ENCODE measurements at places on chromosomes 12 and 14. TPM values are rescaled to one million over a fixed set of nuclear protein-coding genes. Genes with fewer than 3 reads are reported as not detected.

GRCh38 chr12:236445-236844, 22.5 kb upstream of the SLC6A12 start:
- H3K27ac ChIP-seq: peak overlapping the region; percentile 62
- H3K27me3 ChIP-seq: no peaks in the 10 kb centered on the region
- peak; percentile 23 for DNase-seq
- peak overlapping the region; percentile 53 for H3K4me3 ChIP-seq

GRCh38 chr12:122166422-122167349, 7.3 kb downstream of the IL31 start:
- H3K27ac ChIP-seq: no peak overlapping the region
- H3K36me3 ChIP-seq: no peaks in the 10 kb centered on the region
- no peaks in the 10 kb centered on the region for H3K4me1 ChIP-seq
- H3K4me3 ChIP-seq: no peak overlapping the region

DNA sequence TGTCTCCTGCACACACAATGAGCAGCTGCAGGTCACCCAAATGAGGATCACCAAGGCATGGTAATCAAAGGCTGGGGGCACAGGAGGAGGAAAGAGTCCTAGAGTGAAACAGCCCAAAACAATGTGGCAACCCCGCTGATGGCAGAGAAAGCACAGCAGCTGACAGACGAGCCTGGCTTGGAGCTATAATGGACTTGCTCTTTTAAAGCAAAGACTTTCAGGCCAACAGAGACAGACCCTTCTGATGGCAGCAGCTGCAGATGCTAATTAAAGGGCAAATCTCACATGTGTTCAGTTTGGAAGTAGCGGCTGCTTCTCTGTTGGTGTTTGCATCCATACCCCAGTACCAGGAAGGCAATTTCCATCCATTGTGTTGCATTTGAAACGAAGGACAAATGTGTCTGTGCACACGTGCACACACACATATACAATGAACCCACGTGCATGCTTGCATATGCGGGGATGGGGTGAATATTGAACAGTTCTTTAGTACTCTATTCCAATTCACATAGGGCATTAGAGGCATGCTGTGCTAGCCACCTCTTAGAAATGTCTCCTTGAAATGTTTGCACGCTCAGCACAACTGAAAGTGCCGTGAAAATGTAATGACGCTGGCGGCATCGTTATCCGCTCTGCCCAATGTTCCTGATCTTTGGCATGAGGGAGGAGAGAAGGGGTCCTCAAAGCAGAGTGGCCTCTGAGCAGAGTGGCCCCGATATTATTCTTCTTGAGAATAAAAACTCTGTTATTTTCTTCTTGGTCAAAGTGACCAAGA, 38.1 kb downstream of the CIT start:
- no peak overlapping the region for H3K4me3 ChIP-seq
- H3K27ac ChIP-seq: no peak overlapping the region
- no peaks in the 10 kb centered on the region for H3K27me3 ChIP-seq
- DNase-seq: no peak

GRCh38 chr14:74546416-74546815, 52.9 kb downstream of the ISCA2 start:
- no peaks in the 10 kb centered on the region for H3K36me3 ChIP-seq
- H3K27me3 ChIP-seq: no peaks in the 10 kb centered on the region
- H3K4me1 ChIP-seq: no peaks in the 10 kb centered on the region
- no peak for DNase-seq
- no peak overlapping the region for H3K27ac ChIP-seq

DNA sequence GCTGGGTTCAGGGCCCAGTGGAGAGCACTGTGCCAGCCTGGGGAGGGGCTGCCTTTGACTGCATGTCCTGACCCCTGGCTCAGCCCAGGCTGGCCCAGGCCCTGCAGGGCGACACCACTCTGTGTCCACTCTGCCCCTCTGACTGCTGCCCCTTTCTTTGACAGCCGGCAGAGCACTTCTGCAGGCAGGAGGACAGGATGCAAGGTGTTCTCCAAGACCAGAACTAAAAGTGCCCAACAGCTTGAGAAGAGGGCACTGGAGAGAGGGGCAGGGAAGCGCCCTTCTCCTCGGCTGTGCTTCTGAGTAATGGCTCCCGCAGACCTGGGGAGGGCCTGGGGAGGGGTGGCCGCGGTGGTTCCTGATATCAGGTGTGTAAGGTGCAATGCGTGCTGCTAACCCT, 72.7 kb downstream of the WDR20 start:
- no peak for DNase-seq
- no peaks in the 10 kb centered on the region for H3K4me1 ChIP-seq
- no peaks in the 10 kb centered on the region for H3K27me3 ChIP-seq
- H3K36me3 ChIP-seq: peaks cover 12% of the 10 kb centered on the region
- no peak overlapping the region for H3K27ac ChIP-seq

GRCh38 chr14:96145116-96145864, 59.3 kb upstream of the BDKRB2 start:
- no peaks in the 10 kb centered on the region for H3K27me3 ChIP-seq
- no peak for DNase-seq
- H3K4me3 ChIP-seq: no peak overlapping the region
- no peaks in the 10 kb centered on the region for H3K36me3 ChIP-seq

- no peak for DNase-seq
- no peak overlapping the region for H3K27ac ChIP-seq
- no peak overlapping the region for H3K4me3 ChIP-seq
- no peaks in the 10 kb centered on the region for H3K36me3 ChIP-seq
- peaks cover 3% of the 10 kb centered on the region for H3K4me1 ChIP-seq
These were observed 12.2 kb downstream of the FBXL14 start for GRCh38 chr12:1581973-1582708.

GRCh38 chr12:131449027-131449426, 261.9 kb upstream of the SFSWAP start:
- H3K4me3 ChIP-seq: no peak overlapping the region
- H3K27ac ChIP-seq: no peak overlapping the region
- no peak for DNase-seq
- no peaks in the 10 kb centered on the region for H3K4me1 ChIP-seq
- H3K27me3 ChIP-seq: no peaks in the 10 kb centered on the region
- H3K36me3 ChIP-seq: no peaks in the 10 kb centered on the region

GRCh38 chr12:32964981-32965585, 68.5 kb upstream of the PKP2 start:
- H3K27ac ChIP-seq: no peak overlapping the region
- no peak overlapping the region for H3K4me3 ChIP-seq
- H3K27me3 ChIP-seq: no peaks in the 10 kb centered on the region
- no peaks in the 10 kb centered on the region for H3K4me1 ChIP-seq
- H3K36me3 ChIP-seq: no peaks in the 10 kb centered on the region

DNA sequence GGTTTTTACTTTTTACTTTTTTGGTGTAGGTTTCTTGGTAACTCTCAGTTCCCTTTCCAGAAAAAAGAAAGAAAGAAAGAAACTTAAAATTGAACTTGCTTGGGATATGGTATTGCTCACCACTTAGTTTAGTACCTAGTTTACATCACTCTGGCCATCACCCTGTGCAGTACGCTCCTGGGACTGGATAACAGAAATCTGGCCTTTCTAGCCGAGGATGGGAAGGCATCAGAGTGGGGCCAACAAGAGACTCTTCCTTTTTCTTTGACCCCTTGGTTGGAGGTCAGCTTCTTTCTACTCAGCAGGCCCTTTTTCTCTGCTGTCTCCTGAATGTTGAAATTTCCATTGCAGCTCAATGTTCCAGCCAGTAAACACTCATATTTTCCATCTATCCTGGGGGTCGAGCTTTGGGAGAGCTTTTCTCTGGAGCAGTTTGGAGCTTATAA, 156.6 kb downstream of the TGFB3 start:
- peaks cover 9% of the 10 kb centered on the region for H3K36me3 ChIP-seq
- H3K27ac ChIP-seq: no peak overlapping the region
- no peaks in the 10 kb centered on the region for H3K27me3 ChIP-seq
- no peak overlapping the region for H3K4me3 ChIP-seq
- DNase-seq: no peak
- no peaks in the 10 kb centered on the region for H3K4me1 ChIP-seq

DNA sequence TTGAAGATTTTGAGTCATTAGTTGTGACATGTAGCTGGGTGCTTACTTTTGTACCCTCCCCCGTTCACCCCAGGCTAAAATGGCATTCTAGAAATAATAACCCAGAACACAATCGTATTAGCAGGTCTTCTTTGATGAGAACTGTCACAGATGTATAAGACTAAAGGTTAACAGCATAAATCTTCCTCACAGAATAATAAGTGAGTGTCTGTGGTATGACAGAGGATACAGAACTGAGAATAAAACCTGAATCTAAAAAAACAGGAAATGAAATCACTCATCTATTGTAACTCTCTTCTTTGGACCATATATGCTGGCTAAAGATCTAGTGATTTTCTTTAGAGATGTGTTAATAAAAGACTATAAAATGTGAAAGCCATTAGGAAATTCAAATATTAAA, 746.6 kb downstream of the LRFN5 start:
- no peak overlapping the region for H3K4me3 ChIP-seq
- H3K36me3 ChIP-seq: no peaks in the 10 kb centered on the region
- H3K27ac ChIP-seq: no peak overlapping the region

DNA sequence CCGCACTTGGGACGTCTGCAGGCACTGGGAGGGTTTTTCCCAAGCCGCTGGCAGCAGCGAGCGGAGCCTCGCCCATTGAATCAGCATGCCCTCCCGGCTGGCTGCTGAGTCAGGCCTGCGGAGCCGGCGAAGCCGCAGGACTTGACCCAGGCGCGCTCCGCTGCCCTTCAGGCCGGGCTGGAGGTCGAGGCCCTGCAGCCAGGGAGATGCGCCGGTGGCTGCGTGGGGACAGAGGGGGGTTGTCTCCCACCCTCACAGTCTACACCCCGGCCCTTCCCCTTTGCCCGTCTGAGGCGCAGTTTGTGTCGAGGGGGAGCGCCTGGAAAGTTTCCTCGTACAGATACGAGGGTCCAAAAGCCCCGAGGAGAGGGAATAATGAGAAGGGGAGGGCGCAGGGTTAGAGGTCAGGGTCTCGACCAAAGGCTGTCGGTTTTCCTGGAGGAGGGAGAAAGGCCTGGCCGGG, 759 bp upstream of the KLC1 start:
- H3K4me1 ChIP-seq: peaks cover 17% of the 10 kb centered on the region
- DNase-seq: peak; percentile 77
- H3K4me3 ChIP-seq: peak overlapping the region; percentile 85
- no peaks in the 10 kb centered on the region for H3K36me3 ChIP-seq

- H3K4me1 ChIP-seq: no peaks in the 10 kb centered on the region
- H3K36me3 ChIP-seq: peaks cover 35% of the 10 kb centered on the region
- DNase-seq: no peak
- no peak overlapping the region for H3K4me3 ChIP-seq
These were observed 18.2 kb downstream of the CIPC start for GRCh38 chr14:77116172-77116817.

DNA sequence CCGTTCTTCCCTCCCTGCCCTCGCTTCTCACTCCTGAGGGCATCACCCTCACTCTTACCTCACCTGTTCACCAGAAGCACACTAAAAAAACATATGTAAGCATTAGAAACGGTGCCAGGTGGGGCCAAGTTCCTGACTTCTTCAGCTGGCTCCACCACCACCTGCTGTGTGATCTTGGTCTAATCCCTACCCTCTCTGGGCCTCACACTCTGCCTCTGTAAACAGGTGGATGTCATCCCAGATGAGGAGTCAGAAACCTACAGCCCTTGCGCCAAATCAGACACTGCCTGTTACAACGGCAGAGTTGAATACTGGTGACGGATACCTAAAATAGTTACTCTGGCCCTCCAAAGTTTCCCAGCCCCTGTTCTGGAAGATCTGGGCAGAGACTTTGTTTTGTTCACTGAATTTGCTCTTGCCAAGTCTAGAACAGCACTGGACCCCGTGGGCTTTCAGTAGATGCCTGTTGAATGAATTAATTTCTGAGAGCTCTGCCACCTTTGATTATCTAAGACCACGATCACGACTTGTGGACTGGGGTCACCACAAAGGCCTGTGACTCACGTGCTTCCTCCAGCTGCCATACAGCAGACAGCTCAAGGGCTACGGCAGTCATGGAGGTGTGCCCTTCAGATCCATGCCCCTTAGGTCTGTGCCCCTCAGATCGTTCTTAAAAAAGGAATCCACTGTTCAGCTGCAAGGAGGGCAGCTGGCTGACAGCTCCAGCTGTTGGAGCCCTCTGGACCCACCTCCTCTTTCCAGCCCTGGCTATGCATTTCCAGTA, 71.9 kb downstream of the GSC start:
- no peaks in the 10 kb centered on the region for H3K27me3 ChIP-seq
- H3K36me3 ChIP-seq: no peaks in the 10 kb centered on the region
- H3K4me3 ChIP-seq: no peak overlapping the region
- no peaks in the 10 kb centered on the region for H3K4me1 ChIP-seq
- DNase-seq: no peak
- H3K27ac ChIP-seq: no peak overlapping the region

DNA sequence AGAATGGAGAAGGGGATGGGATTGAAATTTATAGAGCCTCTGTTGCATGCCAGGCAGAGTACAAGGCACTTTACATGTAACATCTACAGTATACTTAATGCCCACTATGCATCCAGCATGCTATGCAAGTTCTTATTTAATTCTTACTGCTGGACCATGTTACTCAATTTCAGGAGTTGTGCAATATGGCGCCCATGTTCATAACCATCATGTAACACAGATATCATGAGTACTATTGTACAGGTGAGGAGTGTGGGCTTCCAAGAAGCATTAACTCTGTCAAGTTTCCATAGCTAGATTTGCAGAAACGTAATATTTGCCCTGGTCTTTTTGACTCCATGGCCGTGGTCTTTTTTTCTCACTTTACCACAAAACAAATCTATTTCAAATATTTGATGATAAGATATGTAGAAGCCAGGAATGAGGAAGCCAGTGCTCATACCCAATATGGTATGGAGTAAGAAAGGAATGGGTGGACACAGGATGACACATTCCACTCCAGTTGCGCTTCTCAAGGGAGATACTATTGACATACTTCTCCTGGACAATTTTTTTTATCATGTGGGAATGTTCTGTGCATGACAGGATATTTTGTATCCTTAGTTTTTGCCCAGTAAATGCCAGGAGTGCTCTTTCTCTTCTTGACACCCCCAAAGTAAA, 191.8 kb downstream of the C12orf75 start:
- no peaks in the 10 kb centered on the region for H3K27me3 ChIP-seq
- H3K4me3 ChIP-seq: no peak overlapping the region
- DNase-seq: no peak
- H3K27ac ChIP-seq: no peak overlapping the region
- no peaks in the 10 kb centered on the region for H3K36me3 ChIP-seq

The FANCM gene
- total RNA-seq: 3.7 TPM

The LBHD2 gene
- not detected for total RNA-seq

The APOLD1 gene
- 2.9 TPM for total RNA-seq

The SPIC gene
- total RNA-seq: 17.7 TPM

The TAMALIN gene
- 1.9 TPM for total RNA-seq

The DNM1L gene
- total RNA-seq: 33.9 TPM

The TTC5 gene
- 8.3 TPM for total RNA-seq

The BCL2L2 gene
- 10.9 TPM for total RNA-seq

The ATP5F1B gene
- total RNA-seq: 347 TPM

The ADAM20 gene
- 2.6 TPM for total RNA-seq

The GYS2 gene
- 86.8 TPM for total RNA-seq

The TTC6 gene
- total RNA-seq: 2.0 TPM

The P2RX7 gene
- 2.4 TPM for total RNA-seq

The YY1 gene
- total RNA-seq: 30.0 TPM

The SLC8A3 gene
- total RNA-seq: not detected
